ENCODE measurements at places on chromosomes 11 and 22.

DNA sequence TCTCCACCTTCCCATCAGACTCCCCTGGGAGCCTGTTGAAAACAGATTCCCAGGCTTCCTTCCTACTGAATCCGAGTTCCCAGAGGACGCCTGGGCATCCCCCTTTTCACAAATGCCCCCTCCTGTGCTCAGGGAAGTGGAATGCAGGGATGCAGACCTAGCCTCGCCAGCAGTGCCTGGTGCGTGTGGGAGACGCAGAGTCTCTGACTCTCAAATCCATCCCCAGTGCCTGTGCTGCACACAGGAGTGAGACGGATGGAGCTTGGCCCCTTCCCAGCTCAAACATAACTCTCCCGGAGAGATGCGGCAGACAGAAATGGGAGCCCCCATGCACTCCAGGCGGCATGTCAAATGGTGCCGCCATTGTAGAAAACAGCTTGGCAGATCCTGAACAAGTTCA lies 62.6 kb downstream of the CTTN start:
- no peak for DNase-seq

DNA sequence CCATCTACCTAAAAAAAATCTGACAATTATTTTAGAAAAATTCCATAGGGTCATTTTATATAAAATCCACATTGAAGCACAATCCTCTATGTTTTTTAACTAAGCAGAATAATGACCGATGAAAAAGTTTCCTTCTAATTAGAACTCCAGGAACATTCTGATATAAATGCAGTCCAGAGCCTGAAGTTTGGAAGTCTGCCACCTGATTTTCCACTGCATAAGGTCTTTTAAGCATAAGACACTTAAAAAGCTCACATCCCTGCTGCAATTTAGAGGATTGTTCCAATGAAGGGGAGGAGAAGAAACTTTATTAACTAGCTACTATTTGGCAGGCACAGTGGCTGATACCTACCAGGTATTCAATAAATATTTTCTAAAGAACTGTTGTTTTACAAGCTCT lies 570.3 kb upstream of the ANO5 start:
- no peak for DNase-seq

- DNase-seq, result no peak
These were observed 42.2 kb downstream of the TMEM123 start for GRCh38 chr11:102410382-102410784.

DNA sequence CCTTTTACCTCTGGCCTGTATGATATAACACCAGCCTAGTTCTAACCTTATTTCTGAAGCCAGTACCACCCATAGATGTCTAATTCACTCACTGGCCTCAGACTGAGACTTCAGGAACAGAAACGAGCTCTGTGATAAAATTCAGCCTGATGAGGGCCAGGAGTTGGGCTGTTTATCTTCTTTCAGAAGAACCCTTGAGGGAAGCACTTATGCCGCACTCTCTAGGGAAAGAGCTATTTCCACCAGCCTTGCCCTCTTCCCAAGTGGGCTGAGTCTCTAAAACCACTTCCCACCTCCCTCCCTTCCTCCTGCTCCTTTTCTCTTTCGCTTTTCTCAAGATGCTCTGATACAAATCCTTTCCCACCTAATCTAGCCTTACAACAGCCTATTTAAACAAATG lies 2.0 kb upstream of the OR52B4 start:
- DNase-seq, result no peak

DNA sequence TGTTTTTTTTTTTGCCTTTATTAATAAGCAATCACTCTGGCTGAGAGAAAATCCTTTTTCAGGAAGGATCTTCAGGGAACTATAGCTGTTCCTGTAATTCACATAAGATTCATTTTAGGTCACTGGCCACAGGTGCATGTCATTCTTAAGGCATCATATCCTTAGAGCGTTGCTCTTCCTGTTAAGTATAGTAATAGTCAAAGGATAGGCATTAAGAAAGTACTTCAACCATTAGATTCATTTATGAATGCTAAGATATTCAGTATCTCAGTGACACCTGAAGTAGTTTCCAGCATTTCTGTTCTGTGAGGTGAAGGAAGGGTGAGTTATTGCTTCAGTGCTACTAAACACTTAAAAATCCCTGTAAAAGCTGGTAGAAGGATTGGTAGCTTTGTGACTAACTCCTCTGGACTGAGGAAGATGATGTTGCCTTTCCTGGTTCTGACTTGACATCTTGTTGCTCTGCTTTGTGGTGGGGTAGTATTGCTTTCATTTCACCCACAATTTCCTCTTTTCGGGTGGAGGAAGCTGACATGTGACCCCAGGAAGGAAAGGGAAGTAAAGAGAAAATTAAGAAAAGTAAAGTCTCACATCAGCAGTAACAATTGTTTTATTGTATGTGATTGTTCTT lies 34.7 kb downstream of the RNF169 start:
- DNase-seq, result no peak

DNA sequence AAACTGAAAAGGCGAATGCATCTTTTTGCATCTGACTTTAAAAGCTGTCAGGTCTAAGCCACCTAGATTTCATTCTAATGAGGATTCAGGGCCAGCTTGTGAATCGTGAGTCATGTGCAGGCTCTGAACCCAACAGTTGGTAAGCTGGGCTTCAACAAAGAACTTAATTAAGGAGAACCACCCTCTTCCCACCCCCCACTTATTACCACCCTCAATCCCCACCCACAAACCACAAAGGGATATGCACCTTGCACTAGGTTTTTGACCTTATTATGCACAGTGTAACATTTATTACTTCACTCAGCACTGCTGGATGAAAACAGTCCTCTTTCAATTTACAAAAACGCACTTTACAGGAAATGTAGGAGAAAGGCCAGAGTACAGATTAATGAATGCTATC lies 94.1 kb upstream of the LIN7C start:
- DNase-seq, result no peak

GRCh38 chr11:119741369-119742262 lies 12.6 kb upstream of the NECTIN1 start:
- no peak for DNase-seq

GRCh38 chr11:122917311-122917710 lies 34.8 kb downstream of the JHY start:
- DNase-seq, result no peak

GRCh38 chr11:73591743-73592142 lies 6.2 kb downstream of the FAM168A start:
- no peak for DNase-seq
